ENCODE measurements at places on chromosomes 12 and 14. TPM values are rescaled to one million over a fixed set of nuclear protein-coding genes. Genes with fewer than 3 reads are reported as not detected.
A peak's percentile ranks its signal among the peaks of the same experiment; 100 is the strongest.

A2M gene
- total RNA-seq, result not detected

KRT83 gene
- not detected for total RNA-seq

DNA sequence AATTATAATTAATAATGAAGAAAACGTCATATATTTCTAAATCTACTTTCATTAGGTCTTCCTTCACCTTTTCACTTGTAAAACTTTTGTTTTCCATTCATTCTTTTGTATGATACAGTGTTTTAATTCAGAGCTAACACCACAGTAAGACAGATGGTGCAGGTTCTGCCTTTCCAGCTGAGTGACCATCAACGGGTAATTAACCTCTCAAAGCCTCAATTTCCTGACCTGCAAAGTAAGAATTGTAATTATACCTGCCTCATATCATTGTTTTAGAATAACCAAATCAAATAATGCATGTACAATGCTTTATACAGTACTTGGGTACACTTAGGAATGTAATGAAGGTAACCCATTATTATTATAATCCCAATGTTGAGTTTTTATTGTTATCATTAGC, 157.6 kb downstream of the FOXA1 start:
- DNase-seq, result no peak
- no peaks in the 10 kb centered on the region for H3K36me3 ChIP-seq
- H3K4me3 ChIP-seq, result no peak overlapping the region
- no peaks in the 10 kb centered on the region for H3K4me1 ChIP-seq
- H3K27ac ChIP-seq, result no peak overlapping the region
- no peaks in the 10 kb centered on the region for H3K27me3 ChIP-seq

- peaks cover 34% of the 10 kb centered on the region for H3K4me1 ChIP-seq
- DNase-seq, result peak; percentile 41
- no peaks in the 10 kb centered on the region for H3K36me3 ChIP-seq
- H3K27me3 ChIP-seq, result no peaks in the 10 kb centered on the region
- H3K27ac ChIP-seq, result no peak overlapping the region
Observed at GRCh38 chr14:81311141-81311540, 89.0 kb downstream of the STON2 start.

MBIP gene
- 35.5 TPM for total RNA-seq

- H3K36me3 ChIP-seq, result no peaks in the 10 kb centered on the region
- H3K27me3 ChIP-seq, result no peaks in the 10 kb centered on the region
- H3K4me3 ChIP-seq, result no peak overlapping the region
- DNase-seq, result no peak
Observed at GRCh38 chr14:96635850-96636249, 133.7 kb downstream of the PAPOLA start.

GRCh38 chr12:26097046-26097878, 27.6 kb downstream of the BHLHE41 start:
- H3K36me3 ChIP-seq, result no peaks in the 10 kb centered on the region
- peaks cover 2% of the 10 kb centered on the region for H3K4me1 ChIP-seq
- no peak overlapping the region for H3K27ac ChIP-seq
- H3K27me3 ChIP-seq, result no peaks in the 10 kb centered on the region
- no peak overlapping the region for H3K4me3 ChIP-seq

OR4Q2 gene
- not detected for total RNA-seq

LYZ gene
- total RNA-seq, result not detected
